ENCODE measurements at places on chromosomes 3 and 15.
A peak's percentile ranks its signal among the peaks of the same experiment; 100 is the strongest.

- peak; percentile 22 for DNase-seq
Observed at GRCh38 chr15:80203361-80203885, 48.6 kb downstream of the CTXND1 start.

GRCh38 chr15:99615460-99615859 lies 49.7 kb downstream of the MEF2A start:
- DNase-seq = no peak

GRCh38 chr3:116877968-116878367 lies 168.4 kb downstream of the TUSC7 start:
- no peak for DNase-seq

GRCh38 chr3:161082063-161082462 lies 23.1 kb downstream of the B3GALNT1 start:
- DNase-seq = no peak

- DNase-seq = no peak
Observed at GRCh38 chr3:62293051-62293780, 80.1 kb downstream of the FEZF2 start.

DNA sequence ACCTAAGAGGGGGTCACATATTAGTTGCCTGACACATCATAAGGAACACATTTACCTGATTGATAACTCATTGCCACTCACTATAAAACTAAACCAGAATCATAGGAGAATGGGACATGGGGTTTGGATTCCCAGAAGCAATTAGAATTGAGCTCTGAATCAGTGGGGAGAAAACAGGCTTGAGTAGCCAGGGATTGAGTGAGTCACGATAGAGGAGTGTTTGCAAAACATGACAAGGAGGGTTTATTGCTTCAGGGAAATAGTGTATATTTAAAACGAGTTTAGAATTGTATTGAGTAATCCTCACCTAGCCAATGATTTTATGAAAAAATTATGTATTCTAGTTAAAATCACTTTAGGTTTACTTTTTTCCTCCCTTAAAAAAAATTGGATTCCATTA lies 101.1 kb upstream of the THRB start:
- no peak for DNase-seq

- DNase-seq = no peak
Observed at GRCh38 chr3:178454726-178455125, 81.5 kb upstream of the KCNMB2 start.

GRCh38 chr15:71610728-71611552 lies 199.4 kb upstream of the NR2E3 start:
- DNase-seq = no peak

DNA sequence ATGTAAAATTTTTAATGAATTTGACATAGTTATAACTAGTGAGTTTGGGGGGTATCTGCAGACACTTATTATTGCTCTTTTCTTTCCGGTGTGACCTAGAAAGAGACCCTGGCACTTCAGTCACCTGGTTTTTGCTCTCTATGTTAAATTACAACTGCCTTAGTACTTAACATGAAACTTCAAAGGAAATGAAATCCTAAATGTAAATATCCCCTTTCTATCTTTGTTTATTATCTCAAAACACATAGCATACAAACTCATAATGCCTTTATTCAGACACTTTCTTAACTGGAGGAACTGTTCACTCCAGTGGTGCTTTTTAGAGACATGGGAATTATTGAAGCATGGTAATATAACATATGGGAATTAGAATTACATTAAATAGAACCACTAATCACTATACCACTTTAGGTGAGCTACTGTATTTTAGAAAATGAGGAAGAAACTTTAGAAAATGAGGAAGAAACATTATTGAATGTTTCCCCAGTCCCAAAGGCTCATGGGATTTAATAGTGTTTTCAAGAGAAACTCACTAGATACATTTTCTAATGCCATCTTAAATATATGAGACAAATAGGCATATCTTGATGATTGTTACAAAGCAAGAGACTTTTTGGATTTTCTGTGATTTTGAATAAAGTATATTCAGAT lies 119.5 kb upstream of the MLF1 start:
- no peak for DNase-seq

DNA sequence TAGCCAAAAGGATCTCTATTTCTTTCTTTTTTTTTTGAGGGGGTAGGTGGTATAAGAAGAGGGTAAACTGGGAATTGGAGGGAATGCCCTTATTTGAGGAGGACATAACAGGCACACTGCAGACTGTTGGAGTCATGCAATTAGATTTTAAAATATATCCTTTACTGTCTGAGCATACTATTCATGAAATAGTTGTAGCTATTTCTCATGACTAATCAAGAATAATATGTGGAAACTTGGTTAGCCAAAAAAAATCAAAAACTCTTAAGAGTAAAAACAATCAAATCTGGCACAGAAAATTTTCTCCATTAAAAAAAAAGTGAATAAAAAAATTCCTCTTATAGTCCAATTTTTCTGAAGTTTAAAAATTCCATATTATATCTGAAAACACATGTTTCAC lies 174.9 kb downstream of the SCAPER start:
- no peak for DNase-seq

GRCh38 chr15:65783872-65784271 lies 8.2 kb downstream of the DENND4A start:
- DNase-seq = no peak

- DNase-seq = no peak
Observed at GRCh38 chr15:57565311-57565710, 26.4 kb upstream of the MYZAP start.

DNA sequence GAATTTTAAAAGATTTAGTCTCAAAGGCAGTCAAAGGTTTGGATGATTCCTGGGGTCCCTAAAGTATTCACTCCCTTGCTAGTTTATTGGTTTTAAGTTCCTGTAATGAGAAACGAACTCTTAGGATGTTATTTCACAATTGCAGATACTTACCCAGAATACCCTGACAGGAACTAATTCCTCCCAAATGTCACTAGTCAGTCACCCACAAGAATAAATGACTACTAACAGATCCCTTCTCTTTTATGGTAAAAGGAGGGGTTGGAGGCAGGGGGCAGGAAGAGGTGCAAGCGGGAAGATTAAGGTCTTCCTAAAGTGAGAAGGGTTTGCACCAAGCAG lies 174.2 kb upstream of the SLC2A2 start:
- DNase-seq = no peak

DNA sequence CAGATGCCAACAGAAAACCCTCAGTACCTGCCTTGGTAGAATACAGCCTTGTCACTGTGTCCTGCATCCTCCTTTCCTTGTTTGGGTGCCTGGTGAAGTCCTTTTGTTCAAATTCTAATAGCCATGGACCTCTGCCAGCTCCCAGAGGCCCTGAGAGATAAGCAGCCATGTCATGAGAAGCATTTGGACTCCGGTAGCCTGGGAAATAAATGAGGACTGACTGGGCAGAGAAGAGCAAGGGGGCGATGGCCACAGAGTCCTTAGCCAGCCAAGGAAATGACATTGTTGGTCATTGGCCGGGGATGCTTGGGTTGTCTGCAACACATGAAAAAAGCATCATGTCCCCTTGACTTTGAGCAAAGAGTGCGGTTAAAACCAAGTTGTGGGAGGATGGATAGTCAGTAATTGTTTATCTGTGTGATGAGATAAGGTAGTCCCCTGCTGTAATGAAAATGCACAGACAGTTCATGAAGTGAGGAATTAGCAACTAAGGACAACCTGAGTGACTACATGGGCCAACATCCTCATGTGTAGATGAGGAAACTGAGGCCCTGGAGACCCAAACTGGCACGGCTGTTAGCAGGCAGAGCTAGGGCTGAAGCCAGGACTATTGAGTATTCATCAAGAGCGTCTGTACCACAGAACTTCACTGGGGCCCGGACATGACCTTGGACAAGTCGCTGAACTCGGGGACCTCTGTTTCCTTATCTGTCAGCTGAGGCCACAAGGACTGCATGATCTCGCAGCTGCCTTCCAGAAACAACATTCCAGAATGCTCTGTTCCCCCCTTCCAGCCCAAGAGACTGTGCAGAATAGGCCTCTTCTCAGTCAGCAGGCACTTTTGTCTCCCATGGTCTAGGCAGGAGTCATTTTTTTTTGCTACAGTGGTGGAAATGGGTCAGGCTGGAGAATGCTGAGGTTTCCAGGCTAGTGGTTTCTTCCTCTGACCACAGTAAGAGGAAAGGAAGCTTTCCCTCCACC lies 90.5 kb upstream of the CTDSPL start:
- DNase-seq = no peak

GRCh38 chr3:48546203-48546829 lies 10.3 kb downstream of the PFKFB4 start:
- no peak for DNase-seq

- no peak for DNase-seq
Observed at GRCh38 chr15:70086636-70087035, 11.1 kb downstream of the TLE3 start.

GRCh38 chr3:70984776-70985482 lies 598.6 kb downstream of the FOXP1 start:
- no peak for DNase-seq

- DNase-seq = no peak
Observed at GRCh38 chr15:71294911-71295602, 179.8 kb downstream of the THSD4 start.

DNA sequence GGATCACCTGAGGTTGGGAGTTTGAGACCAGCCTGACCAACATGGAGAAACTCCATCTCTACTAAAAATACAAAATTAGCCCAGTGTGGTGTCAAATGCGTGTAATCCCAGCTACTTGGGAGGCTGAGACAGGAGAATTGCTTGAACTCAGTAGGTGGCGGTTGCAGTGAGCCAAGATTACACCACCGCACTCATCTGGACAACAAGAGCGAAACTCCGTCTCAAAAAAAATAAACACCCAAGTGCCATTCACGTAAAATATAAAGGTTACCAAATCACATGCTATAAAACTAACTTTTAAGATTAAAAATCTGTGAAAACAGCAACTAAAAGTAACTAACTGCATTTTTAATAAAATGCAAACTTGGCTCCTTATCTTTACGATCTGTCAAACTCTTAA lies 8.9 kb downstream of the TRIM59 start:
- DNase-seq = no peak

DNA sequence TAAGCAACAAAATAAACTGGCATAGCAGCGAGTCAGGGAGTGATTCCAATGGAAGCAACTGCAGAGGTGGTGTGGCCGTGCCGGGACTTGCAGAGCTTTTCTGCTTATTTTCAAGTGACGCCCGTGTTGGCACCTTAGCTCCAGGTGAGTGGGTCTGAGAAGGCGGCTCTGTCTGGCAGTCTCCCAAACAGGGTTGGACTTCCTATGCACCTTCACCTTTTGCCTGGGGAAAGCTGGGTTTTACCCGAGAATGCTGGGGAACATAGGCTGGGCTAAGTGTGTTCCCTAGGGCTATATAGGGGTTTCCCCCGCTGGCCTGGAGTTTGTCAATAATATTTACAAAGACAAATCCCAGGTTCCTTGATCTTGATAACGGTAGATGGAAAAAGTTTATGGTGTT lies 179.9 kb upstream of the TBL1XR1 start:
- no peak for DNase-seq

DNA sequence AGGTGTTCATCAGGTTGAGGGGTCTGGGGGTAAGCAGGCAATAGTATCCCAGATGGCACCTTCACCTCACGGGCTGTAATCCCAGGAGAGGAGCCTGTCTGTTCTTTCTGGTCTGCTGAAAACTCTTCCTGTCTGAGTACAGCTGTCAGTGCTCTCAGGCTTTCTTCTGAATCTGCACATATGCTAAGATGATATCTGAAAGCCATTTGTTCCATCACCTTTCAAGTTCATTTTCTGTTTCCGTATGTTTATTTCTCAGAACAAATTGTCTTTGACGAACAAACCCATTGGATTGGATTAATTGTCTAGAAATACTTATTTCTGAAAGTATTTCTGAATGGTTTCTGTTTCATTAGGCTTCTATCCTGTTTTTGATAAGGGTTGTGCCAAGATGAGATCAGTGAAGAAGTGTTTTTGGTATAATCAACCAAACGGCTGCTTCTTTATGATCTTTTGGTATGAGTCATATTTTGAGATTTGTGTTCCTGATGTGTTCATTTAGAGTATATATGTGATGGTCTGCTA lies 13.3 kb downstream of the ZNF592 start:
- DNase-seq = no peak

DNA sequence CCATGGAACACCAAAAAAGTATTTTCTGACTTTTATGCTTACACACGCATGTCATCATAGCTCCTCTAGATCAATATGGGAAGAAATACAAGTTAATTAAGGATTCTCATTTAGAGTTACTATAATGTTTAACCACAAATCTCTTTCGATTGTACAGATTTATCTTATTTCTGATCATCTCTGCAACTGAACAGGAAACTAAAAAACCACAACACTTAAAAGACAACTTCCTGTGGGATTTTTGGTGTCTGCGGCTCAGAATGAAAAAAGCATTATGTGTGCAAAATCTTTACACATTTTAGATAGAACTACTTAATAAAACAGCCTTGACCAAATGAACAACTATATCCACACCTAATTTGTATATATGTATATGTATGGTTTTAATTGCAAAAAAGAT lies 3.0 kb upstream of the TJP1 start:
- DNase-seq = no peak

DNA sequence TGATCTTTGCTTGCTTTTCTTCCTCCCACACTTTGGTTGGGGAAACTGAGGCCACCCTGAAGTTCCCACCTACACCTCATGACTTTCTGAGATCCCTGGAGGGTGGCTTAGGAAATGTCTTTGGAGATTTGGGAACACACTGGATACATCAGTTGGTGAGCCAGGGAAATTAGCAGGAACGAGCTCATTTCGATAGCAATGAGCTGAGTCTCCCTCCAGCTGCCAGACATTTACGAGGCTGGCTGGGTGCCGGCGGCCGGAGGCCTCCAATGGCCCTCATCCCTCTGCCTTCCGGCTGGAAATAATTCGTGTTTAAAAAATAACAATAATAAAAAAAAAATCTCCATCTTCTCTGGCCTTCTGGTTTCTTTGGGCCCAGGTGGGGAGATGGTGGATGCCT lies 38.8 kb downstream of the SMAD6 start:
- DNase-seq = no peak

- no peak for DNase-seq
Observed at GRCh38 chr3:130827486-130827885, 66.4 kb upstream of the ATP2C1 start.

DNA sequence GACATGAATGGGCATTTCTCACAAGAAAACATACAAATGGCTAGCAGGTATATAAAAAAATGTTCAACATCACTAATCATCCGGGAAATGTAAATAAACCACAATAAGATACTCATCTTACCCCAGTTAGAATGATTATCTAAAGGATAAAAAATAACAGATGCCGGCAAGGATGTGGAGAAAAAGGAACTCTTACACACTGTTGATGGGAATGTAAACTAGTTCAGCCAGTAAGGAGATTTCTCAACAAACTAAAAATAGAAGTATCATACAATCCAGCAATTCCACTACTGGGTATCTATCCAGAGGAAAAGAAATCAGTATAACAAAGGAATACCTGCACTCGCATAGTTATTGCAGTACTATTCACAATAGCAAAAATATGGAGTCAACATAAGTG lies 124.2 kb downstream of the SATB1 start:
- DNase-seq = no peak

- DNase-seq = peak; percentile 23
Observed at GRCh38 chr3:160921020-160921635, 165.1 kb downstream of the PPM1L start.

GRCh38 chr3:13954741-13955483 lies 75.0 kb upstream of the WNT7A start:
- DNase-seq = no peak

GRCh38 chr3:54344601-54345231 lies 222.4 kb downstream of the CACNA2D3 start:
- no peak for DNase-seq

GRCh38 chr15:55775316-55775715 lies 32.4 kb upstream of the PRTG start:
- DNase-seq = peak; percentile 42

- DNase-seq = no peak
Observed at GRCh38 chr15:77901251-77901881, 176.1 kb downstream of the TBC1D2B start.

GRCh38 chr15:38699633-38700230 lies 135.1 kb upstream of the RASGRP1 start:
- DNase-seq = peak; percentile 53
